ENCODE measurements at places on chromosomes 4 and X. TPM values are rescaled to one million over a fixed set of nuclear protein-coding genes. Genes with fewer than 3 reads are reported as not detected.

The DCLK2 gene
- total RNA-seq: 5.2 TPM

The MAGEA9B gene
- not detected for total RNA-seq

The PNCK gene
- not detected for total RNA-seq

The ABCB7 gene
- total RNA-seq: 33.5 TPM

The MRFAP1L1 gene
- 30.9 TPM for total RNA-seq

The TRIM75 gene
- total RNA-seq: not detected

The POU3F4 gene
- not detected for total RNA-seq

The CEP135 gene
- total RNA-seq: 7.8 TPM

The RNF150 gene
- 0.69 TPM for total RNA-seq

The DMP1 gene
- total RNA-seq: not detected

The NUDT10 gene
- 3.2 TPM for total RNA-seq

DNA sequence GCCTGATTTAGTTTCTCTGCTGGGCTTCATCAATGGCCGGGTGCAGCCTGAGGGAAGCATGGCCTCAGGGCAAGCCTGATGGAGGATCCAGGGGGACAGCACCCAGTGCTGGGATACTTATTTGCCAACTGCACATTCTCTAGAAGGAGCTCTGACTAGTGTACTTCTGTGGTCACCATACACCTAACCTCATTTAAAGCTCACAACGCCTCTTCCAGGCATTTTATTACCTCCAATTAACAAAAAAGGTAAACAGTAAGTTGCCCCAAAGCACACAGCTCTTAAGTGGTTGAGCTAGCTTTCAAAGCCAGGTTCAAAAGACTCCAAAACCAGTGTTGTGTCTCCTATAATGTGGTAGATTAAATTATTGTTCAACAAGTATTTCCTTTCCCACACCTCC, 26.8 kb upstream of the ATXN3L start:
- no peak for DNase-seq

DNA sequence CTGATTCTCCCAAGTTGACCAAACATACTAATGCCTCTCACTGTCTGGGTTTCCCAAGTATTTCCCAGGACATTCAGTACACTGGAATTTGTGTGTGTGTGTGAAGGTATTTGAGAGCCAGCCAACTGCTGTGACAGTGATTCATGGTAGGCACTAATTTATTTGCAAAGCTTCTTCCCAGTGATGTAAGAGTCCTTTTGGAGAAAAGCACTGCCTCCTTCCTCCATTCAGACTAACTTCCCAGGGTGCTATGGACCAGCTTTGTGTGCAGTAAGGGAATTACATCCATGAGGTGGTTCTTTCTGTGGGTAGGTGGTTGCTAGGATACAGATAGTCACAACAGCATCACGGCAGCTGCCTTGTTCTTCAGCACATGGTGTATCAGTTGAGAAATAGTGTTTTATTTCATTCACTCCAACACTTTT, 8.7 kb downstream of the EGF start:
- peak; percentile 96 for DNase-seq

DNA sequence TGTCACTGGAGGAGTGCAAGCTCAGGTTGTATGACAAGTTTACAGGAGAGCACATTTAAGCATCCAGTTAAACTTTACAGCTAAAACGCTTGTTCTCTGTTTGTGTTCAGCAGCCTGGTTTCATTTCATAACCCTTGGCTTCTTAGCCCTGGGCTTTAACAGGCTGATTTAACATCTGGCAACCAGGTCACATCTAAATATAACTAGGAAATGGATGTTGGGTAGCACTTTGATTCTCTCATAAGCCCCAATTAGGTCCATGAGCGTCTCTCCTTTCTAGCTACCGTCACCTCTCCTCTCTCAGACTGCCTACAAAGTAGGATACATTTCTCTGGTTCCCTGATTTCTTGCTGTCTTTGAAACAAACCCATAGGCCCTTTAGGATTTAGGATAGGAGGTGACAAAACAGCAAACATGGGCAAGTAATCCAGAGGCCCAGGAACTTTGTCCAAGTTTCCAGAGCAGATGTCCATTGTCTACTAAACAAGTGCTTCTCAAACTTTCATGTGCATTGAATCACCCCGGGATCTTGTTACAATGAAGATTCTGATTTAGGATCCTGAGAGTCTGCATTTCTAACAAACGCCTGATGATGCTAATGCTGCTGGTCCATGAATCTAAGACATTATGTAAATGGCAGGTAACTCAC, 22.5 kb downstream of the OTUD6A start:
- DNase-seq: no peak

DNA sequence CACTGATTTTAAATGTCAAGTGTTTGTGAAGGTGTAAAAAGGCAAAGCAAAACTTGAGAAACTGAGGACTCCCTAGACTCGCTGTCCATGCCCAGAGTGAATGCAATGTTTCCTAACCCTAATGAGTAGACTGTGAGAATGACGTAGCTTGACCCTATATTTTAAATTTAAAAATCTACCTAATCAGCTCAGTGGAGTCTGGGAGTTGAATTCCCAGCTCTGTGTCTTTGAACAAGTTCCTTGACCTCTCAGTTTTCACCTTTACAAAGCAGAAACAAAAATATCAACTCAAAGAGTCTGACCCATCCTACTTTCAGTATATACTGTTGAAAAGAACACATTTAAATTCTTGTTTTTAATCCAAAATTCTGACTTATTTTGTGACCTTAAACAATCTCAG, 2.3 kb downstream of the FGA start:
- no peak for DNase-seq

GRCh38 chr4:3706565-3707422, 59.4 kb upstream of the ADRA2C start:
- no peak for DNase-seq

GRCh38 chr4:102560115-102560514, 59.0 kb downstream of the NFKB1 start:
- no peak for DNase-seq

DNA sequence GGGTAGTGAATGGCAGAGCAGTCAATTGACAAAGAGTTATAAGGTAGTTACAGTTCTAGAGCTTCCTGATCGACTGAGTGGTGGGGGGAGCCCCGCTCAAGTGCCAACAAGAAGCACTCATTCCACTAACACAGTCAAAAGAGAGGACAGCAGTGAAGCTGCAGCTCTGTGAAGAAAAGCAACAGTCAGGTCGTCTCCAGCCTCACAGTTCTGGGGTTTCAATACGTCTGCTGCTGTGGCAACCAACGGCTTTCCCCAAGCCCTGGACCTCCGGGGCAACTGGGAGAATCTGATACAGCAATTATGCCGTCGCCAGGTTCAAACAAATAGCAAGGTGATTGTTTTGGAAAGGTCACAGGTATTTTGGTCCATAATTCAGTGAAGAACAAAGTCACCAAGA, 30.8 kb downstream of the GPM6B start:
- no peak for DNase-seq

- no peak for DNase-seq
Measured at GRCh38 chrX:25277574-25277973, 261.8 kb upstream of the ARX start.

DNA sequence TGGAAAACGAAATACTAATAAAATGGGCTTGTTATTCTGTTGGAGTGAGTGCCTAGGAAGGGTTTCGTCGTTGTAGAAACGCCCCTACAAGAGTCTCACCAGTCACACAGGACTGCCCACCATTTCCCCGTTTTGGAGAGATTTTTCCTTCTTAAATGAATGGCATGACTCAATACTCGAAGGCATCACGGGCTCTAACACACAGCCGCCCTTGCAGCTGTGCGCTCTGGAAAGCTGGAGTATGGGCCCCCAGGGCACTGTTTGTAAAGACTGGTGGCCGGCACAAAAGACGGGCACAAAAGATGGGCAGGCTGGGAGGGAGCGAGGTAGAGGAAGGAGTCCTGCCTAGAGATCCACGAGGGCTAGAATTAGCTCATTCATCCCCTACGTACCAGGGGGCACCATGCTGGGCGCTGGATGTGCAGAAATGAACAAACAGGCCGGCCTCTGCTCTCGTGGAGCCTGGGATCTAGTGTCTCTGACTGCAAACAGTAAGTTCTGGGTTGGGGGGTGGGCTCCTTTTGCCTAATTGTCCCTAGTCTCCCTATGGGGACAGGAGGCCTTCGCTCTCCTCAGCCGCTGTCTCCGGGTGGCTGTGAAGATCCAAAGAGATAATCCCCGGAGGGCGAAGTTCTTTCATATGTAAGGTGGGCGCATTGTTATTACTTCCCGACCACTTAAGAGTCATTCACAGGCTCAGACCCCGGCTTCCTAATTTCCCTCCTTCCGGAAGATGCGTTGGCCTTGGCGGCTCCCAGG, 1.0 kb upstream of the SFRP2 start:
- no peak for DNase-seq

GRCh38 chr4:61318431-61318830, 118.3 kb downstream of the ADGRL3 start:
- DNase-seq: no peak

- no peak for DNase-seq
Measured at GRCh38 chr4:169256856-169257761, 13.6 kb downstream of the SH3RF1 start.

DNA sequence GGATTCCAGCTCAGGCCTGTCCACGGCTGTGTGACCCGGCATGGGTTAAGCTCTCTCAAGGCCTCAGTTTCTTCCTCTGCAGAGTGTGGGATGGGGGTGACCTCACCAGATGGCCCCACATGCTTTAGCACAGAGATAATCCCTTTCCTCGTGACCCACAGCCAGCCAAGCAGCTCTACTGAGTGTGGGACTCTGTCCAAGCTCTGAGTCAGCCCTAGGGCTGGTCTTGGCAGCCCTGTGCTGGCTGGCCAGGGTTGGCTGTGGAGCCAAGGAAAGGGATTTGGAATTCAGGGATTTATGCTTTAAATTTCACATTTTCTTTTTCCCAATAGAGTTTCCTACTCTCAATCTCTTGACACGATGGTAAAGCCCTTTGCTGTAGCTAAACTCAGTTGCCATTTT, 19.7 kb upstream of the SPON2 start:
- peak; percentile 87 for DNase-seq

GRCh38 chrX:17597327-17597726, 140.0 kb upstream of the SCML1 start:
- DNase-seq: no peak

DNA sequence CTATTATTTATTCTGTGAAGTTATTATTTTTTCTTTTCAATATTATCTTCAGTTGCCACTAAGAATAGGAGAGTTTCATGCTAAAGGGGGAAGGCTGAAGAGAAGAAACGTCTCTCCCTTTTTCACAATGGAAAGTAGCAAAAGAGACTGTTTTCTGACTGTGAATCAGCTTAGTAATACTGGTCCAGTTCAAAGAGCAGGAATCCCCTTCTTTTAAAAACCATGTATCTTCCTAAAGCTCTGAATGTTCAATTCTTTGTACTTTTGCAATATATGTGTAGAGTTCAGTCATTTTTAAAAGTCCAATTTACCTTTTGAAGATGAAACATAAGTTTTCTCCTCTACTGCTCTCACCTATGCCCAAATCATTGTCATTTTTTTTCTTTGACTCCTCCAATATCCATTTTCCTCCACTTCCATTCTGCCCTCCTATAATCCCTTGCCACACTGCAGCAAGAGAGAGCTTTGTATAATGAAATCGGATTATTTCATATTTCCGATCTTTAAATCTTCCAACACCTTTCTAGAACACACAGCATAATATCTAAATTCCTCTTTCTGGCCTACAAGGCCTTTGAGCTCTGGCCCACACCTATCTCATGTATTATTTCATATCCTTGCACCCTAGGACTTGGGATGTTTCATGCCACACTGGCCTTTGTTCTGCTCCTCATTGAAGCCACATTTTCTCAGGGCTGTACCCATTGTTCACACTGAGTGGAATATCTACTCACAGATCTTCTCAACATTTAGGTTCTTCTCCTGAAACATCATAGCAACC, 195.3 kb downstream of the CAMK2D start:
- no peak for DNase-seq

DNA sequence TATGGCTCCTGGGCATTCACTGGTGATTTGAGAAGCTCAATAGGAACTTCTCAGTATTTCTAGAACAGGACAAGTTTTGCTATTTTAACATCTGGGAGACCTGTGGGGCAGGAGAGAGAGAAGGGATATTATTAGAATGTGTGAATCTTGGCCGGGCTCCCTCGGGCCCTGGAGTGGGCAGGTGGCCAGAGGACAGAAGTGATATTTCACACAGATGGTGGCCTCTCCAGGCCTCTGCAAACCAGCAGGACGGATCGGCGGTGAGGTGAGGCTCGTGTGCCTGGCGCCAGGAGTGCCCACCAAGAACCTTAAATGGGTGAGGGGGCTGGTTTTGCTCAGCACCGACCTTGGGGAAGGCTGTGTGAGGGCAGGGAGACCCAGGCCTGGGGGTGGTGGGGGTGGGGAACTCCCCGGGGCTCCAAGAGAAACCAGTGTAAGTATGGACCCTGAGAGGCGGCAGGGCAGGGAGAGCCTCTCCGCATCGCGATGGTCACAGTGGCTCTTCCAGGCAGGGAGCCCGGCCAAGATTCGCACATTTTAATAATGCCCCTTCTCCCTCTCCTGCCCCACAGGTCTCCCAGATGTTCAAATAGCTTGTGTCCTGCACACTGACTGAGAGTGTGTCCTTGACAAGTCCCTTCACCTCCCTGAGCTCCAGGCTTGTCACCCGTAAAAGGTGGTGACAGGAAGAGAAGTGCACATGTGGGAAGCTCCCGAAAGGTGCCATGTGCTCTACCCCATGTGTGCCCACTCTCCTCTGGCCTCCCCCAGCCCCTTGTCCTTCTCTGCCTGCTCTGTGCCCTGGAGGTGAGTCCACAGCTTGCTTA, 64.9 kb downstream of the SORCS2 start:
- no peak for DNase-seq

DNA sequence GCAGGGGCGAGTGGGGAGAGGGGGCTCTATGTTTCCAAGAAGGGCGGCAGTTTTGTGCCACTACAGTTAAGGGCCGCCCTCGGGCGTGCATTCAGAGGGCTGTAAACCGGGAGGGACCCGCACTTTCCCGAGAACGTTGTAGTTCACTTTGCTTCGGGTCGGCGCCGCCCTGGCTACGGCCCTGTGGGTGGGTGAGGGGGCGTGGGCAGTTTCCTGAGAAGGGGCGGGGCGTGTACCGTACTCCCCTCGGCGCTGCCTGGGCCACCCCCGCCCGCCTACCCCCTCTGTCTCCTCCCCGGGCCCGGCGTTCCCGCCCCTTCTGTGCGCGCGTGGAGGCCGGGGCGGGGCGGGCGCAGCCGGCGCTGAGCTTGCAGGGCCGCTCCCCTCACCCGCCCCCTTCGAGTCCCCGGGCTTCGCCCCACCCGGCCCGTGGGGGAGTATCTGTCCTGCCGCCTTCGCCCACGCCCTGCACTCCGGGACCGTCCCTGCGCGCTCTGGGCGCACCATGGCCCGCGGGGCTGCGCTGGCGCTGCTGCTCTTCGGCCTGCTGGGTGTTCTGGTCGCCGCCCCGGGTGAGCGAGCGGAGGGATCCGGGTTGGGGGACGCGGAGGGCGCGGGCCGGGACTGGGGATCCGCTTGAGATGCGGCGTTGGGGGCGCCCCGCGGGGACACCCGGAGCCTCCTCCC, at the start of gene CD99:
Gene CD99 (plus strand): TSS at position 440 of the 687 bp plus-strand sequence. CDS start 66 bp downstream, at position 506.
- no peak for DNase-seq

- DNase-seq: peak; percentile 94
Measured at GRCh38 chr4:143358923-143359643, 22.4 kb downstream of the GAB1 start.

GRCh38 chr4:120683897-120684540, 238.5 kb downstream of the PRDM5 start:
- DNase-seq: peak; percentile 46

- no peak for DNase-seq
Measured at GRCh38 chr4:166882221-166882620, 352.1 kb downstream of the SPOCK3 start.

GRCh38 chrX:101385026-101385684, 836 bp downstream of the BTK start:
- DNase-seq: no peak

GRCh38 chrX:4484266-4484665, 770.8 kb upstream of the PRKX start:
- no peak for DNase-seq

GRCh38 chrX:78838709-78839108, 91.2 kb downstream of the LPAR4 start:
- no peak for DNase-seq

Measured in epithelial cell of proximal tubule (primary cell).